Adrenal gland (tissue), 19 donors: ENCODE measurements at places on chromosomes 1 and 21.

GRCh38 chr1:23376890-23377811, 7.5 kb upstream of the ZNF436 start:
- H3K4me3 ChIP-seq = no peak overlapping the region
- peak overlapping the region; percentile 19 for H3K27ac ChIP-seq
- H3K4me1 ChIP-seq = peaks cover 14% of the 10 kb centered on the region
- H3K36me3 ChIP-seq = no peaks in the 10 kb centered on the region
- H3K27me3 ChIP-seq = no peaks in the 10 kb centered on the region

GRCh38 chr21:28632755-28633408, 359.8 kb downstream of the LTN1 start:
- no peaks in the 10 kb centered on the region for H3K4me1 ChIP-seq
- DNase-seq = no peak
- no peaks in the 10 kb centered on the region for H3K36me3 ChIP-seq
- H3K27ac ChIP-seq = no peak overlapping the region
- H3K27me3 ChIP-seq = no peaks in the 10 kb centered on the region

DNA sequence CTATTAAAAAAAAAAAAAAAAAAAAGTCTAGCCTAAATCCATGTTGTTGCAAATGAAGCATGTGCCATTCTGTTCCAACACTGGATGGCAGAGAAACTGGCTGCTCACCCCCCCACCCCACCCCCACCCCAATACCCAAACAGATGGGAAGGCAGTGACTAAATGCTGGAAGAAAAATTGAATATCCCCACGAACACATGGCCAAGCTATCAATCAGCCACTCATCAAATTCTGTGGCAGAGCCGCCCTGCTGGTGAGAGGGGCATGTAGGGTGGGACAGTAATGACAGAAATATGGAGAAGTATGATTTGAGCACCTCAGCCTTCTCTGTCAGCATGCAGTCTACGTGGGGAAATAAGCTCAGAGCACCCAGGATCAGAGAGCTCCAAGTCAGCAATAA, 34.1 kb downstream of the OPTC start:
- no peaks in the 10 kb centered on the region for H3K27me3 ChIP-seq
- H3K4me3 ChIP-seq = no peak overlapping the region
- H3K27ac ChIP-seq = no peak overlapping the region
- H3K4me1 ChIP-seq = no peaks in the 10 kb centered on the region
- DNase-seq = no peak

DNA sequence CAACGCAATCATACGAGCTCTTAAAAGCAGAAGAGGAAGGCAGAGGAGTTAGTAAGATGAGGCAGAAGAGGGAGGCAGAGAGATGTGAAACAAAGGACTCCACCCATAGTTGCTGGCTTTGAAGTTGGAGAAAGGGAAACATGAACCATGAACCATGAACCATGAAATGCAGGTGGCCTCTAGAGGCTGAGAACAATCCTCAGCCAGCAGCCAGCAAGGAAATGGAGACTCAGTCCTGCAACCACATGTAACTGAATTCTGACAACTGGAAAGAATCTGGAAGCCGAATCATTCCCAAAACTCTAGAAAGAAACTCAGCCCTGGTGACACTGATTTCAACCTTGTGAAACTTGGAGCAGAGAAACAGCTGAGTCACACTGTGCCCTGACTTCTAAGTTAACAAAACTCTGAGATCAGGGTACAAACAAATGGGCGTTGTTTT, 10.1 kb downstream of the DIPK1A start:
- H3K36me3 ChIP-seq = no peaks in the 10 kb centered on the region
- peaks cover 10% of the 10 kb centered on the region for H3K4me1 ChIP-seq
- no peak overlapping the region for H3K27ac ChIP-seq
- no peaks in the 10 kb centered on the region for H3K27me3 ChIP-seq
- no peak for DNase-seq

- H3K27ac ChIP-seq = no peak overlapping the region
- DNase-seq = no peak
- no peaks in the 10 kb centered on the region for H3K27me3 ChIP-seq
- no peaks in the 10 kb centered on the region for H3K4me1 ChIP-seq
Observed at GRCh38 chr1:152190589-152190988, 31.6 kb upstream of the RPTN start.

DNA sequence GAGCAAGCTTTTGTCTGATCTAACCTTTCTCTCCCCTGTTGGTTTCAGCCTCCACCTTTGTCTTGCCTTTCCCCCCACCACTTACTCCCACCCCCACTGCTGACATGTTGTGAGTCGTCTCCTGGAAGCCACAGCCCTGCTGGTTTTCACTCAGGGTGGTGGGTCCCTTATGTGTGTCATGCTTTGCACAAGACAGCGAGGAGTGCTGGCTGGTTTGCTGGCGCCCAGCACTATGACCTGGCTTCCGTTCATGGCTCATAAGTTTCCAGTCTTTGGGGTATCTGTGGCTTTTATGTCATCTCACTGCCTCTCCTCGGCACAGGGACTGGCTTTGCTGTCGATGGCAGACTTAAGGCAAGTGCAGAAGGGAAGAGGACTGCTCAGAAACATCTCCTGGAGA, 177.7 kb downstream of the KIF26B start:
- H3K27ac ChIP-seq = no peak overlapping the region
- no peak overlapping the region for H3K4me3 ChIP-seq
- no peaks in the 10 kb centered on the region for H3K4me1 ChIP-seq
- no peak for DNase-seq
- H3K27me3 ChIP-seq = no peaks in the 10 kb centered on the region
- H3K36me3 ChIP-seq = no peaks in the 10 kb centered on the region

DNA sequence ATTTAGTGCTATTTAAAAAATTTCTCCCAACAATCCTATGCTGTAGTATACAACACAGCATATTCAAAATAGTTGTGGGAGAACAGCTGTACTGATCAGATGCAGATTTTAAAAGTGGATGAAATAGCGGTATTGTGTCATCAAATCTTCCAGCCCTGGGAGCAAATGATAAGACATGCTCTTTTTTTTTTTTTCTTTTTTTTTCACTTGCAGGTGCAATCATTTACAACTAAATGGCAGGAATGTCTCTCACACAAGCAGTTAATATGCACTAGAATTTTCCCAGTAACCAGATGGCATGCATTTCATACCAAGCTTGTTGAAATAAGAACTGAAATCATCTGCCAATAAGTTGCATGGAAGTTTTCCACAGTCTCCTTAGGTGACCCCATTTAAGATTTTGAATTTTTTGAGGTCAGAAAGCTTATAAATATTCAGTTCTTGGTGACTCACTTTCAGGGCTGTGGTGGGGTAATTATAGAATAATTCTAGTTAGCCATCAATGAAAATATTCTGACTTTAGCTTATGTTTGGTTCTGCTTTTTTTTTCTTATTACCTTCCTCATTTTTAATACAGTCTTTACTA, 623.9 kb upstream of the NR5A2 start:
- no peak overlapping the region for H3K4me3 ChIP-seq
- H3K27me3 ChIP-seq = no peaks in the 10 kb centered on the region
- no peaks in the 10 kb centered on the region for H3K36me3 ChIP-seq
- H3K27ac ChIP-seq = no peak overlapping the region
- no peaks in the 10 kb centered on the region for H3K4me1 ChIP-seq

DNA sequence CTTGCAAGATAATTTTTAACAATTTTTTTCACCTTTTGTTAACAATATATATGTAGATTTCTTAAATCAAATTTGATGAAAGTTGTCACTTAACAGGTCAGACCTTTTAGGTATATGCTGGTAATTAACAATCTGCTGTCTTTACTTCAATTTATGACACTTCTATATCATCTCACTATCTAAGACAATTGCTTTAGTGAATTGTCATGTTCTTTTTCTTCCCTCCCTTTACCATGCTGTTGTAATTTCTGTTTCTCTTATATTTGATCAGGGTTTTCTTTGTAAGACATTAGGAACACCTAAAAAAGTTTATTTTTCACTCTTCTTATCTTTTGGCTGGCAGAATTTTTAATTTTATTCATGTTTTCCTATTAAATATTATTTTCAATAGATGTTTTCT, 2.0 kb downstream of the IFI16 start:
- DNase-seq = no peak
- peaks cover 59% of the 10 kb centered on the region for H3K4me1 ChIP-seq
- no peaks in the 10 kb centered on the region for H3K27me3 ChIP-seq
- H3K36me3 ChIP-seq = peaks cover 15% of the 10 kb centered on the region

GRCh38 chr1:167225920-167226319, 5.2 kb downstream of the POU2F1 start:
- H3K4me1 ChIP-seq = peaks cover 17% of the 10 kb centered on the region
- H3K27me3 ChIP-seq = no peaks in the 10 kb centered on the region
- H3K36me3 ChIP-seq = no peaks in the 10 kb centered on the region
- DNase-seq = no peak

DNA sequence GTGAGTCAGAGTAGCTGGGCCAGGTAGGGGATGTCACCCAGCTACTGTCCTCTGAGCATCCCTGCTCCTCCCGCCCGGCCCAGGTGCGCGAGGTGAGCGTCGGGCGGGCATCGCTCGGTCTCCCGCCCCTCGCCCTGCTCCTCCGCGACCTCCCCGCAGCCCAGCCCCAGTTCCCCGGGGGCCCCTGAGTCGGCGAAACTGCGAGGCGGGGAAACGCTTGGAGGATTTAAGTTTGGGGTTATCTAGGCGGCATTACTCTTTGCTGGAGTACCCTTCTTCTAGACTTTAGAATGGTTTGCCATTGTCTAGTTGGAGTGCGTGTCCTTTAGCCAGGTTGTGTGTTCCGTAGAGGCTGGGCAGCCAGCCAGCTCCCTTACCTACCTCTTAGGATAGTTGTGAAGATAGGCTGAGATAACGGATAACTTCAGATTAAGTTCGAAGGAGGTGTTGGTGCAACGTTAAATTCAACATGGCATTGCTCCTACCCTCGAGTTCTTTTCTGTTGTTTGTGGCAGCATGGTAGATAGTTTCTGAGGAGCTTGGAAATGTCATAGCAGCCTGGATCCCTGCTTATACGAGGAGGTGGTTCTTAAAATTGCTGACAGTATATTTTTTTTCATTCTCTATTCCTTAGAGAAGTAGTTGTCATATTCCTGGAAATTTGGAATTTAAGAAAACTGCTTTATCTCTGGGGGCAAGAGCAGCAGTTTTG, 697 bp downstream of the AGO3 start:
- H3K36me3 ChIP-seq = no peaks in the 10 kb centered on the region
- DNase-seq = peak; percentile 73
- peak overlapping the region; percentile 91 for H3K4me3 ChIP-seq
- peak overlapping the region; percentile 93 for H3K27ac ChIP-seq

GRCh38 chr1:155250633-155251449, 4.4 kb downstream of the ENTREP3 start:
- H3K27ac ChIP-seq = no peak overlapping the region
- H3K4me3 ChIP-seq = no peak overlapping the region
- DNase-seq = peak; percentile 96
- no peaks in the 10 kb centered on the region for H3K36me3 ChIP-seq
- peaks cover 22% of the 10 kb centered on the region for H3K4me1 ChIP-seq
- no peaks in the 10 kb centered on the region for H3K27me3 ChIP-seq

DNA sequence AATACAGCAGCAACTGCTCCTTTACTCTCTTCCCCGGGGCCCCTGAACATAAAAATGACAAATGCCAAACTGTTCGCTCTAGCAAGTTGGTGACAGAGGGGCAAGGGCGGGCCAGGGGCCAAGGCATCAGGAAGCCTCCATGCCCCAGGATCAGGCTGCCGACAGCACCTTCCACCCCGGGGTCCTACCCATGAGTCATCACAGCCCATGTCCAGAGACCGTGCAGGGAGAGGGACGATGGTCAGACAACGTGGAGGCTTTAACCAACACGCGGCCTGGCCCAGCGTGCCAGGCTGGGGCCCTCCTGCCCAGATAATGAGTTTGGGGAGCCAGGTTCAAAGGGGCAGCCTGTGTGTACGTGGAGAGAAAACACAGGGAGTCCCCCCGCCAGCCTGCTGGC, 90.5 kb downstream of the CASZ1 start:
- no peaks in the 10 kb centered on the region for H3K36me3 ChIP-seq
- H3K27me3 ChIP-seq = no peaks in the 10 kb centered on the region
- H3K4me3 ChIP-seq = no peak overlapping the region
- no peak for DNase-seq

DNA sequence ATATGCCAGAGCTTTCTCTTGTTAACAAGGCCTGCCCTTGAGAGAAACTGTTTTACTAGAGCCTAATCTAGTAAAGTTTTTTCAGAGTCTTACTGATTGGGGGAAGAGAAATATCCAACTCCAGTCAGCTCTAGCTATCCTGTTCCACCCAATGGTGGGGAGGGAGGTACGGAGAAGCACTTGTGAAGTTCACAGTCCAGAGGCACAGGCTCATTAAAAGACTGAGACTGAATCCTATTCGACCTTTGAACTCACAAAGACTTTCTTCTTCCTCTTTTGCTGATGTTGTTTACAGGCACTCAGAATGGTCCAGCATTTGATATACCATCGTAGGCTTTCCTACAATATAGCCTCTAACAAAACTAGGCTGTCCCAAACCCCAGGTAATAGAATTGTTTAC, 15.5 kb upstream of the SFT2D2 start:
- no peaks in the 10 kb centered on the region for H3K27me3 ChIP-seq
- no peak for DNase-seq
- no peaks in the 10 kb centered on the region for H3K36me3 ChIP-seq
- no peak overlapping the region for H3K27ac ChIP-seq
- H3K4me1 ChIP-seq = no peaks in the 10 kb centered on the region
- H3K4me3 ChIP-seq = no peak overlapping the region

- no peak overlapping the region for H3K27ac ChIP-seq
- no peaks in the 10 kb centered on the region for H3K36me3 ChIP-seq
- no peaks in the 10 kb centered on the region for H3K4me1 ChIP-seq
- no peak overlapping the region for H3K4me3 ChIP-seq
Observed at GRCh38 chr1:28855046-28855445, 43.1 kb downstream of the OPRD1 start.

DNA sequence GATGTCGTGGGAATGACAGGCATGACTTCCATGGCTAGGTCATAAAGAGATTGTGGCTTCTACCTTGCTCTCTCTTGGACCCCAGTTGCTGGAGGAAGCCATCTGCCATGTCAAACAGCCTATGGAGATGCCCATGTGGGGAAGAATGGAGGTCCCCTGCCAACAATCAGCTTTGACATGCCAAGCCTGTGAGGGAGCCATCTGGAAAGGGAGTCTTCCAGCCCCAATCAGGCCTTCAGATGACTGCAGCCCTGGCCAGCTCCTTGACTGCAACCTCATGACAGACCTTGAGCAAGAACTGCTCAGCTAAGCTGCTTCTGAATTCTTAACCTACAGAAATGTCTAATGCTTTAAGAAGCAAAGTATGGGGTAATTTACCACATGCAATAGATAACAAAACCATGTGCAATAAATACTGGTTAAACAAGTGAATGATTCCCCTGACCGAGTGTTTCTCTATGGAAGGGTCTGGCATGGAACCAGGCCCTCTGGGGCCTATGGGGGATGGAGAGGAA, 187.1 kb downstream of the HIVEP3 start:
- no peak overlapping the region for H3K4me3 ChIP-seq
- no peaks in the 10 kb centered on the region for H3K4me1 ChIP-seq
- no peak overlapping the region for H3K27ac ChIP-seq
- DNase-seq = no peak
- no peaks in the 10 kb centered on the region for H3K36me3 ChIP-seq

DNA sequence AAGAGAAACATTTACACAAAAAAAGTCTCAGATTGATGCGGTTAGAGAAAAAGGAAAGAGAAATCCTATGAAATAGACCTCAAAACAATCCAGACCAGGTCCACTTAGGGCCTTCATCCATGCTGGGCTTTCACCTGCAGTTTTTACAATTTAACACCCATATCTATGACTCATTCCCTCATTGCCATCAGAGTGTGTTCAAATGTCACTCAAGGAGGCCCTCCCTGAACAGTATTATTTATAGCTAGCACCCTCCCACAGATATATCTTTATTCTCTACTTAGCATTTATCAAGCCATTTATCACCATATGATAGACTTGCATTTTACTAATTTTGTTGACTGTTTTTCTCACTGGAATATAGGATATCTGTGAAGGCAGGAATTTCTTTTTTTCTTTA, 824 bp upstream of the KRTAP21-3 start:
- no peak for DNase-seq
- no peaks in the 10 kb centered on the region for H3K27me3 ChIP-seq
- no peaks in the 10 kb centered on the region for H3K4me1 ChIP-seq

GRCh38 chr1:6601923-6602668, 573 bp downstream of the KLHL21 start:
- H3K36me3 ChIP-seq = peaks cover 25% of the 10 kb centered on the region
- H3K4me1 ChIP-seq = peaks cover 38% of the 10 kb centered on the region
